AG08396 (cell line): ENCODE measurements at places on chromosomes 1 and 21.

- no peak for DNase-seq
Observed at GRCh38 chr1:66450043-66450514, 83.9 kb upstream of the SGIP1 start.

DNA sequence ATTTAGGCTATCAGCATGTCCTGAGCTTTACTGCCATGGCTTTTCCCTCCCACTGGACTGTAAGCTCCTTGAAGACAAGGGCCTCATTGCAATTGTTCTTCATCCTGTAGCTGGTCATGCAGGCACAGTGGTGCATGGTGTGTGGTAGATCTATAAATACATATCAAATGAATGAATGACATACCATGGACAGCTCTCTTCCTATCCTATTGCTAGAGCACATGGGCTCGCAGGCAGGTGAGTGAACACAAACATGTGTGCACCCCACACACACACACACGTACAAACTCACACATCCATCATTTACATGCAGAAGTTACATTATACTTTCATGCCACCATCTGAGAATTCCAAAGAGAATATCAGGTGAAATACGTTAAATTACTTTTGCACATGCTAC lies 172.9 kb upstream of the RUNX1 start:
- no peak for DNase-seq

- no peak for DNase-seq
Observed at GRCh38 chr1:224632381-224632871, 16.3 kb downstream of the CNIH3 start.

- DNase-seq, result no peak
Observed at GRCh38 chr1:43648876-43649477, 972 bp upstream of the KDM4A start.

DNA sequence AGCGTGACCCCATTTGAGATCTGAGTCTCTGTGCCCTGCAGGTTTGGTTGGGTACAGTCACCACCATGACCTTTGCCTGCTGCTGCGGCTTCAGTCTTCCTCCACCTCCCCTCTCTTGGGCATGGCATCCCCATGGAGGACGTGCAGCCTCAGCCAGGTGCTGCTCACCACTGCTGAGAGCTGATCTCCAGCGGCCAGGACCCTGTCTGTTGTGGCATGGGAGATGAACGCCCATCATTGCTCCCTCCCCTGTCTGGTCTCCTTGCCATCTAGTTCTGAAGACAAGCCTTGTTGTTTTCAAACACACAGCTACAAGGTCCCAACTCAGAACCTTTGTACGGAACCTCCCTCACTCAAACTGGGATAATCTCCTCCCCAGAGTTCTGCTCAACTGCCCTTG lies 19.2 kb upstream of the PKP1 start:
- no peak for DNase-seq

DNA sequence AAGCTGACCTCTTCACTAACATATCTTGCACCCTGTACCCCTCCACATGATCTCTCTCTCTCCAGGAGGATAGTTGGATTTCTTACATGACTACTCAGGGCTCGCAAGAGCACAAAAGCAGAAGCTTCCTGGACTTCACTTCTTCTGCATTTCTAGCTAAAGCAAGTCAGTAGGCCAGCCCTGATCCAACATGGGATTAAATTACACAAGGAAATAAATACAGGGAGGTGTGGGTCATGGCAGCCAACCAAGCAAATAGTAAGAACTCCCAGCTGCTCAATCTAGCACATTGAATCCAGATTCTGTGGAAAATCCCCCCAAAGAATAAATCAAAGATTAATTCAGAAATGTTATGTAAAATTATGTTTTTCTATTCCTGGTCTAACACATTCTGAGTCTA lies 33.3 kb downstream of the KLHDC7A start:
- DNase-seq, result no peak

GRCh38 chr1:155181371-155182051 lies 7.9 kb downstream of the TRIM46 start:
- DNase-seq, result no peak
